CD4-positive, alpha-beta T cell treated with Interleukin-6 at 100 ng/mL for 8 hours (primary cell): ENCODE measurements at places on chromosomes 13 and 19.

GRCh38 chr13:30866677-30867076 lies 39.4 kb upstream of the MEDAG start:
- no peak for DNase-seq

GRCh38 chr13:29160862-29161261 lies 340.7 kb downstream of the MTUS2 start:
- DNase-seq = no peak

GRCh38 chr13:113646921-113647340 lies 11.1 kb downstream of the ATP4B start:
- no peak for DNase-seq

DNA sequence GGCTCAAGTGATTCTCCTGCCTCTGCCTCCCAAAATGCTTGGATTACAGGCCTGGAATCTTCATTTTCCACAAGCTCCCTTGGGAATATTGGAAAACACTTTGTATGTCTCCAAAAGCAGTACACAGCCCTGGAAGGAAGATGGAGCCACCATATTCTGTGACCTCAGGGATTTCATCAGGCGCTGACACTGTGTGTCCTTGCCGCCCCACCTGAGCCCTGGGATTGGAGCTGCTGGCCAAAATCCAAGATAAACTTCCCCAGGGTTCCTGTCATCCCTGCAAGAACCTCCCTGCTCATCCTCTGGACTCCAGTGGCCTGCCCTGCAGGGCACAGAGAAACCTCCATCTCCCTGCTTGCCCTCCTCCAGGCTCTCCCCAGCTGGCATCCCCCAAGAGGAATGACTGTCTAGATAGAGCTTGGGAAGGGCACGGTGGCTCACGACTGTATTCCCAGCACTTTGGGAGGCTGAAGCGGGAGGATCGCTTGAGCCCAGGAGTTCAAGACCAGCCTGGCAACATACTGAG lies 1.3 kb upstream of the GNG7 start:
- DNase-seq = no peak

DNA sequence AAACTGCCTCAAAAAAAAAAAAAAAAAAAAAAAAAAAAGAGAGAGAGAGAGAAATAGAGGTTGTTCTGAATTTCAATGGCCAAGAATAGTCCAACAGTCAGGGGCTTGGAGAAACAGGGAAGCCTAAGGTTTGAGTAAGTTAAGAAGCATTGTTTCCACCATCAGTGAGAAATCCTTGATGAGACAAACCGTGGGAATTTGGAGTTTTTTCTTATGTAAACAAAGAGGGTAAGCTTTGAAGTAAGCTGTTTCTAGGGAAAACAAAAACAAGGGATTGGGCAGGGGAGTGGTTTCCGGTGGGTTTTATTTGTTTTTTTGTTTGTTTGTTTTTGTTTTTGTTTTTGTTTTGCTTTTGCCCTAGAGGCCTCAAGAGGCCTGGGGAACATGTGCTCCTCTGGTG lies 11.2 kb upstream of the ERVV-1 start:
- DNase-seq = no peak

DNA sequence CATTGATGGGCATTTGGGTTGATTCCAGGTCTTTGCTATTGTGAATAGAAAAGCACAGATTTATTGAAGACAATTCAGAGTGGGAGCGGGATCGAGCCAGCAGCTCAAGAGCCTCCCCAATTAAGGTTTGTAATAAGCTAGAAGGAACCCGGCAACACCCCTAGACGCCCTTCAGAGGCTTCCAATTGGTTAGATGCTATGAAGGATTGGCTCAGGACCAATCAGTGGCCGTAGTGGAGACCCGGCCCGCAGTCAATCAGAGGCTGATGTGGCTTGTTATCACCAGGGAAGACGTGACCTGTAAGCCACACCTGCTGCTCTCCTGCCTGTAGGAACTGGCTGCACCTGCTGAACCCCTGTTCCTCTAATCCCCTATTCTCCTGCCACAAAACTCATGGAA lies 14.6 kb downstream of the SIGLEC11 start:
- DNase-seq = no peak

DNA sequence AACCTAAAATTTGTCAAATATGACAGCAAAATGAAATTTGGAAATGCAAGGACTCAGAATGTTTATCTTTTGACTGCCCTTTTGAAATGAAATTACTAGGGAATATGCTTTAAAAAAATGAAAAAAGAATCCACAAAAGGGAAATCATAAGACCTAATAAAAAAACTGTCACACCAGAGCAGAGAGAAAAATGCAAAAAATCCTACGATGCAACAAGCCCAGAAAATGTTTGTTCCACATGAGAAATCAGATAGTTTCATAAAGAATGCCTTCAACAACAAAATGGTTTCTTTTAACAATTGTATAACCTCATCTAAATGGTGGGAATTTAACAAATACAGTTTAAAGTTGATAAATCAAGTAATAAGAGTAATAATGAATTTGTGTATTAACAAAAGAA lies 8.0 kb downstream of the LPAR6 start:
- no peak for DNase-seq

DNA sequence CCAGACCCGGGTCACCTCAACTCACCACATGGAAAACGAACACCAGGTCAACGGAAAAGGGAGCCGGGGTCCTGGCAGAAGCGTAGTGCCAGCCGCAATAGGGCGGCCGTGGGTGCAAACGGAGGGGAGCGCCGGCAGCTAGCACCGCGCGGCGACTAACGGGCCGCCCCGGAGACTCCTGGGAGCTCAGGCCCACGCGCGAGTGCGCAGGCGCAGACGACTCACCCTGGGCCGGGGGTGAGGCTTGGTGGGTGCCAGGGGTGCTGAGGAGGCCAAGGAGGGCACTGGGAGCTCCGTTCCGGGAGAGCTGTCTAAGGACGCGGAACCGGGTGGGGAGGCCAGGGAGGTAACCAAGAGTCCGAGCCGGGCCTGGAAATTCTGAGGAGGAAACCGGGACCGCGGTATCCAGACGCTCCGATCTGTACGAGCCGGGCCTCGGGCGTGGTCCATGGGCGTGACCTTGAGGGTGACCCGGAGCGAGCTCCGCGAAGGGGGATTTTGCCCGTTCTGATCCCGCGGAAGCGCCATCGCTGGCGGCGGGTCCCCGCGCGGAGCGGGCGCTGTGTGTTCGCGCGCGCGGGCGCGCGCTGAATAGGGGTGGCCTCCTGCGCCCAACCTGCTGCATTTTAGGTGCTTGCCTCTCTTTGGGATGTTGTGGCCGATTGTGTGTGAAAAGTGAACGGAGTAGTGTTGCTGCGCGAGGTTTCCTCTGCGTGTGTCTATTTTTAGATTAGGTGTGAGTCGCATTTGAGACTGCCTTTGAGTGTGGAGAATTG lies at the start of gene ZNF382:
ZNF382 (plus strand) TSS at position 213 of the 776 bp plus-strand sequence. CDS start 4,602 bp downstream, outside the sequence.
- peak; percentile 85 for DNase-seq

GRCh38 chr19:44993526-44993925 lies 7.7 kb upstream of the RELB start:
- no peak for DNase-seq
